ENCODE measurements at places on chromosomes 2 and 18.

- peak; percentile 93 for DNase-seq
These were observed 42.4 kb upstream of the FIGN start for GRCh38 chr2:163778045-163778781.

- no peak for DNase-seq
These were observed 5.0 kb downstream of the NTSR2 start for GRCh38 chr2:11665028-11665427.

- no peak for DNase-seq
These were observed 21.6 kb upstream of the TRIB2 start for GRCh38 chr2:12694990-12695774.

DNA sequence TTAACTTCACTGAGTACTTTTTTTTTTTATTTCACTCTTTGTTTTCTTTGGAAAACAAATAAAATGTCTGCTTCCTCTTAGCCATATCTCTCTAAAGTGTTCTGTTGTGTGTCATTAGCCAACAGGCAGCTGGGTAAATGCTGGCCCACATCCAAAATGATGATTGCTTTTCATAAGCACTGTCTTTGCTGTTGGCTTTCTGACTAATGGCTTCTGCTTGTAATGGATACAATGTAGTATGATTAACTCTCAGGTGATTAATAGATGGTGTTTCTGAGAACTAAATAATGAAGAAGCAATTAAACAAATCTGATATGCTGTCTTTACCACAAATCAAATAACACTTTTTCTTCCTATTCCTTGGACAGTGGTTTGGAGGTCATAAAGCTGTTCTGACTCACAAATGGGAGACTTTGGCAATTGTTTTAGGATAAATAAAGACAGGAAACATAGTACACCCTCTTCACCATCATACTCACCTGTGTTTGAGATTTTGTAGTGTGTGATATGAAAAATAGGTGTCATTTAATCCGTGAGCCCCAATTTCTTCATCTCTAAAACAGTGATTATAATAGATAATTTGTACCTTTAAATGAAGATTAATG, 888.4 kb downstream of the TSN start:
- no peak for DNase-seq

DNA sequence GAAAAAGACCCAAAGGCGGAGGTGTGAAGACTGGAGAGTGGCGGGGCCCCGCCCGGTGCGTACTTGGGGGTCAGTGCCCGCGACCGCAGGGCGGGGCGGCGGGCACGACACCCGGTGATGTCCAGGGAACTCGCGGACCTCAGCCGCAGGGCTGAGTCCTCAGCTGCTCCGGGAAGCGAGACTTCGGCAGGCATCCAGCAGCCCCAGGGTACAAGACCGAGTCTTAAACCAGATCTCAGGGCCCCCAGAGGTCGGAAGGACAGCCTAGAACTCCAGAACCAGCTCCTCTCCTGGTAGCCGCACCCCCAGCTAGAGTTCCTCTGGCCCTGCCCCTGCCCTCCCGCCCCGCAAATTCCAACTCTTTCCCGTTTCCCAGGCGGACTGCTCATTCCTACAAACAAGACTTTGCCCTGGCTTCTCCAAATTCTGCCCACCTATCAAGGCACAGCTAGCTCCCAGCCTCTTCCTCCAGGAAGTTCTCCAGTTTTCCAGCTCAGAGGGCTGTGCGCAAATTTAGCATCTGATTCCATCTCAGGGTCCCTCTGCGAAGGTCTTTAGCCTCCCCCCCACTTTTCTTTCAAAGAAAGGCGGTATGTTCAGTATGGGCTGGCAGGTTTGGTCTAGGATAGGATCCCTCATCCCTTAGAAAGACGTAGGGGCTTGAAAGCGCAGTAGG, 26.0 kb upstream of the NOTO start:
- DNase-seq: no peak

DNA sequence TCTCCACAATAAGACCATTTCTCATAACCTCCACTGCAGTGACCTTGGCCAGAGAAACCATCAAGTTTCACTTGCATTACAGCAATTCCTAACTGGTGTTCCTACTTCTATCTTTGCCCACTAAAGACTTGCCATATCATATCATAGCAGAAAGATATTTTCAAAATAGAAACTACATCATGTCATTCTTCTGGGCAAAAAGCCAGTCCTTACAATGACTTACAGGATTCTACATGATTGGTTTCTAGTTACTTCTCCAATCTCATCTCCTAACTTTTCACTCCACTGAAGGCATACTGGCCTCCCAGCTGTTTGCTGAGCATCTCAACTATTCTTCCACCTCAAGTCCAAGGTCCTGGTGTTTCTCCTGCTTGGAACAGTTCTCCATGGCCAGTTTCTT, 151.4 kb downstream of the HNMT start:
- no peak for DNase-seq

- DNase-seq: no peak
These were observed 82.4 kb downstream of the TTC32 start for GRCh38 chr2:19819097-19820065.

Measured in ACHN (cell line).